ENCODE measurements at places on chromosomes 6 and 20.

- DNase-seq: no peak
Measured at GRCh38 chr20:23585449-23585807, 17.1 kb upstream of the CST9L start.

DNA sequence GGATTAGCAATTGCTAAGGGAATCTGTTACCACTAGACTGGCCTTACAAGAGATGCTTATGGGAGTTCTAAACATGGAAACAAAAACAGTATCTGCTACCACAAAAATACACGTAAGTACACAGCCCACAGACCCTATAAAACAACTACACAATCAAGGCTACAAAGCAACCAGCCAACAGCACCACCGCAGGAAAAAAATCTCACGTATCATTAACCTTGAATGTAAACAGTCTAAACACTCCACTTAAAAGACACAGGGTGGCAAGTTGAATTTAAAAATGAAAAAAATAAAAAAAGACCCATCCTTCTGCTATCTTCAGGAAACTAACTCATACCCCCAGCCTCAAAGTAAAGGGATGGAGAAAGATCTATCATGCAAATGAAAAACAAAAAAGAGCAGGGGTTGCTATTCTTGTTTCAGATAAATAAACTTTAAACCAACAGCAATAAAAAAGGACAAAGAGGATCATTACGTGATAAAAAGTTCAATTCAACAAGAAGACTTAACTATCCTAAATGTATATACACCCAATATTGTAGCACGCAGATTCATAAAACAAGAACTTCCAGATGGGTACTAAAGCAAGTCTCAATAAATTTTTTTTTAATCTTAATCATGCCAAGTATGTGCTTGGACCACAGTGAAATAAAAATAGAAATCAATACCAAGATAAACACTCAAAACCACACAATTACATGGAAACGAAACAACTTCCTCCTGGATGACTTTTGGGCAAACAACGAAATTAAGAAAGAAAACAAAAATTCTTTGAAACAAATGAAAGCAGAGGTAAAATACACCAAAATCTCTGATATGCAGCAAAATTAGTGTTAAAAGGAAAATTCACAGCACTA is 52.3 kb downstream of the RNGTT start:
- DNase-seq: no peak

DNA sequence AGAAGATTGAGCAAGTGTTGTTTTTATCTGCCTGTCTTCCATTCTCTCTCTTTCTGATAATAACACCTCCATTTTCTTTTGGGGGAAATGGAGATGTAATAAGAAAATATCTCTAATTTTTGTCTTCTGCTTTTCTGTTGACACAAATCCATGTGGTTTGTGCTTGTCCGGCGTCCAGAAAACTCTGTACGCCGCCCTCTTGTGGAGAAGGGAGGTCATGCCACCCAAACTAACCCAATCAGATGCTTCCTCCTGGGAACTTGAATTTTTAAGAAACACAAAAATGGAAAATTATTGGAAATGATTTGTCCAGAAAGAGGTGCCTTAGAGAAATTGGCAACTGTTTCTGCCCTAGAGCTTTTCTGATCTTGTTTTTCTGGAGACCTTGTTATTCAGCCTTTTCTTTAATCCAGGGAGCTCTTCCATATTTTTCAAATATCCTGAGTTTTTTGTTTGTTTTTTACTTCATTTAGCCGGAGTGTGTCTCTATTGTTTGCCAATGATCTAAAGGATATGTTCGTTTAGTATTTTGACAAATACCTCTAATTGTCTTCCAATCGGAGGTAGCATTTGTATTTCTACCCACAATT is 17.8 kb upstream of the FNDC1 start:
- no peak for DNase-seq

GRCh38 chr20:35947489-35947888 is 6.8 kb downstream of the SCAND1 start:
- no peak for DNase-seq

Data from right renal pelvis (tissue), 4 donors.